HT-29 (cell line): ENCODE measurements at places on chromosomes 16 and 17.

- DNase-seq = no peak
Observed at GRCh38 chr16:46907061-46907774, 23.1 kb downstream of the GPT2 start.

- no peak for DNase-seq
Observed at GRCh38 chr16:49576941-49577340, 203.3 kb downstream of the C16orf78 start.

DNA sequence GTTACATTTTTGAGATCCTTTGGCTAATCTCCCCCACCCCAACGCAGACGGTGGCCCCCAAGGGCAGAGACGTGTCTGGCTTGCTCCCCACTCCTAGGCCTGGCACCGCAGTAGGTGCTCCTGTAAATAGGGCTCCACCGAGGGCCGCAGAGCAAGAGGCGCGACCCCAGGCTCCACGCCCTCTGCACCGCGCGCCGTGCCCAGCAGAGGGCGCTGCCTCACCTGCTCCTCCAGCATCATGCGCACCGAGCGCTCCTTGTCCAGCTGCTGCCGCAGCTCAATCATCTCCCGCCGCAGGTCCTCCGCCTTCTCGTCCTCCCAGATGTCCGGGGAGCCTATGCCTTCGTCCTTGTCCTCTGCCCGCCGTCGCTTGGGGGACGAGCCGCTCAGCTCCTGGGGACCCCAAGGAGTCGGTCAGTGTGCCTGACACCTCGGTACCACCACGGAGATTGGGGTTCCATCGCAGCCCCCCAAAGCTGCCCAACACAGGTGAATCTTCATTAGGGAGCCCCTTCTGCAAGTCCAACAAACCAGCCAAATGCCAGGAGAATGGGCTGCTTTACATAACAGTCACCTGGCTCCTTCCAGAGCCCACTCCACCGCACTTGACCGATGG is 11.2 kb downstream of the TFAP4 start:
- peak; percentile 35 for DNase-seq

- no peak for DNase-seq
Observed at GRCh38 chr16:84769416-84769815, 50.4 kb upstream of the CRISPLD2 start.

DNA sequence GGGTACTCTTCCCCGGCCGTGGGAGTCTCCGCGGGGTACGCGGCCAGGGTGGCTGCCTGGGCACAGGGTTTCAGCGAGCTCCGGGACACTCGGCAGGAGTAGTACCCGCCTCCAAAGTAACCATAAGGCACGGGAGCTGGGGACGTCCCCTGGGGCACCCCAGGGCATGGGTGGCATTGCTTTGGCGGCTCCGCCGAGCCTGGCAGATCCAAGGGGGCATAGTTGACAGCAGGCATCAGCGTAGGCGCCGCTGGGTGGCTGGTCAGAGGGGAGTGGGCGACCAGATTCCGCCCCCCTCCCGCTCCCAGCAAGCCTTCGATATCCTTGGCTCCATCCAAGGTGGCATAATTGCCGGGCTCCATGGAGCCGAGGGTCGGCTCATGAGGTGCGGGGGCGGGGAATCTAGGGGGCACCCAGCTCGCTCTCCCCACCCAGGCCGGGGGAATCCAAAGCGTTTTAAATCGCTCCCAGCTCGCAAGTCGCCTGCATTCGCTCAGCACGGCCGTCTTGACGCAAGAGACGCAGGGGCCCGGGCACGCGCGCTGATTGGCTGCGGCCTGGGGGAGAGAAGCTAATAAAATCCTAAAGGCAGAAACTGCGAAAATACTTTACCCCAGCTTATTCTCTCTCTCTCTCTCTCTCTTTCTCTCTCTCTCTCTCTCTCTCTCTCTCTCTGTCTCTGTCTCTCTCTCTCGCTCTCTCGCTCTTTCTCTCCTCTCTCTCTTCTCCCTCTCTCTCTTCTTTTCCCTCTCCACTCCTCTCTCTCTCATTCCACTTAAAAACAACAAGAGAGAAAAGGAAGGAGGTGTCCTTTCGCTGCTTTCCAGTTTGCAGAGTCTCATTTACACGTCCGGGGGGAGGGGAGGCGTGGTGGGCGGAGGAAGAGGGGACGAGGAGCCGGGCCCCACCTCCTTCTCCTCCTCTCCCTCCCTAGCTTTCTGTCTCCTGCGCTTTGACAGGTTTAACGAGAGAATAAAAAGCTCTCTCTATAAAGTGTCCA is at the start of gene HOXB13:
TSS of gene HOXB13 (minus strand) at position 519 of the 1,000 bp plus-strand sequence. CDS start at position 362, 157 bp downstream.
- DNase-seq = peak; percentile 68

DNA sequence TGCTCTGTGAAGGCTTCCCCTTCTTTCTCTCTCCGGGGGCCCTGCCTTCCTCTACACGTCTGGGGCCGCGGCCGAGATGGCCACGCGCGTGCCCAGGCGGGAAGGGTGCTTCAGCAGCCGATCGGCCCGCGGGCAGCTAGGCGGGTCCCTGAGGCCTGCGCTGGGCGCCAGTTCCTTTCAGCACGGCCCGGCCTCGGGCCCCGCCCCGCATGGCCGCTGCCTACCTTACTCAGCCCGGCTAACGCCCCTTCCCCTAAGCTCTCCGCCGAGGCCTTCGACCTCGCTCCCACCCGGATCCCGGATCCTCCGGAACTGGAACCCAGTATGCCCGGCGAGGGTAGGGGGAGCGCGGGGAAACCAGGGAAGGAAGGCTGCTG is 335 bp downstream of the TMEM11 start:
- peak; percentile 17 for DNase-seq

- DNase-seq = no peak
Observed at GRCh38 chr17:5819396-5819795, 235.1 kb upstream of the NLRP1 start.

- no peak for DNase-seq
Observed at GRCh38 chr17:15894258-15894657, 50.7 kb upstream of the ADORA2B start.

GRCh38 chr16:363766-364490 is 6.4 kb downstream of the MRPL28 start:
- no peak for DNase-seq

DNA sequence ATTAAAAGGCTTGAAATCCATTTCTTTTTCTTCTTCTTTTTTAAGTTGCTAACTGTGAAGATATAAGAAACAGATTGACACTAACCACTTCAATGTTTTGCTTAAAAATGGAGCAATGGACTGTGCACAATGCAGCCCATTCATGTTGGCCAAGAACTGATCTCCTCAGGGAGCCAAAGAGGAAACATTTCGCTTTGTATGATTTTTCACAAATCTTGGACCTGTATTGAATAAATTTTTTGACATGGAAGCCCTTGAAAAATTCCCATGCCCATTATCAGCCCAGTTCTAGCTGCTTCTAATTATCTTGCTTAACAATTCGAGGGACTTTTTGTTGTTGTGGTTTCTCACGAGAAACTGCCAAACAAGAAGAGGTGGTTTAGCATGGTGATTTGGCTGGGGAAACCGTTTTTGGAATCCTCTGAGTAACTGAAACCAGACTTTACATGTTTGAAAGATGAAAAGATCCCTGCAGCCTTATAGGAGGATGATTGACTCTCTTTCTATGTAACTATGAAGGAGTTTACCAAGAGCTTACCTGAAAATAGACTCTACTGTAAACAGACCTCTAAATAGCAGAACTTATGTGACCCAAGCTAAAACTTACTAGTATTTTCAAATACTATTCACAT is 1389.4 kb upstream of the GOT2 start:
- no peak for DNase-seq

GRCh38 chr17:35046740-35047283 is 16.7 kb downstream of the RFFL start:
- peak; percentile 68 for DNase-seq

GRCh38 chr16:81513204-81514040 is 68.8 kb downstream of the CMIP start:
- DNase-seq = peak; percentile 48

DNA sequence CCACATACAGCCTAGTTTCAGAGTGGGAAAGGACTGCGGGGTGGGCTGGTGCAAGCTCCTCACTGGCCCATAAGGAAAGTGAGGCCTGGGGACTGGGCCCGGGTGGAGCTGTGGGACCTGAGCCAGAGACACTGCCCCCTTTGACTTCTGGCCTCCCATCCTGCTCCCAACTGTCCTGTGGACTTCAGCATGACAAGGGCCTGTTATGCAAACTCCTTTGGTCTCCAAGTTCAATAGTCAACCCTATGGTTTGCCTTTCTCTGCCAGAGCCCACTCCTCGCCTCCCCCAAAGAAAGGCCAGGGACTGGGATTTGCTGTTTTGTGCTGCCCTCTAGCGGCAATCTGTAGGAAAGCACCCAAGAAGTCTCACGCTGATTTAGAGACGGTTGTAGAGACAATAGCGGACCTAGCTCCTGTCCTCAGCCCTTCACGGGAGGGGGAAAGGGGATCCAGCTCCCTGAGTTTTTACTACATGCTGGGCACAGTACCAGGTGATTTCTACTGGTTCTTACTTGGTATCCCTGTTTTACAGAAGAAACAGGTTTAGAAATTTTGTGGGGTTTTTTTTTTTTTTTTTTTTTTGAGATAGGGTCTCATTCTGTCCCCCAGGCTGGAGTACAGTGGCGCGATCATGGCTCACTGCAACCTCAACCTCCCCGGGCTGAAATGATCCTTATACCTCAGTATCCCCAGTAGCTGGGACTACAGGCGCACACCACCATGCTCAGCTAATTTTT is 1.2 kb upstream of the TLCD3B start:
- peak; percentile 78 for DNase-seq
